ENCODE measurements at places on chromosomes 13 and 19.
A peak's percentile ranks its signal among the peaks of the same experiment; 100 is the strongest.

DNA sequence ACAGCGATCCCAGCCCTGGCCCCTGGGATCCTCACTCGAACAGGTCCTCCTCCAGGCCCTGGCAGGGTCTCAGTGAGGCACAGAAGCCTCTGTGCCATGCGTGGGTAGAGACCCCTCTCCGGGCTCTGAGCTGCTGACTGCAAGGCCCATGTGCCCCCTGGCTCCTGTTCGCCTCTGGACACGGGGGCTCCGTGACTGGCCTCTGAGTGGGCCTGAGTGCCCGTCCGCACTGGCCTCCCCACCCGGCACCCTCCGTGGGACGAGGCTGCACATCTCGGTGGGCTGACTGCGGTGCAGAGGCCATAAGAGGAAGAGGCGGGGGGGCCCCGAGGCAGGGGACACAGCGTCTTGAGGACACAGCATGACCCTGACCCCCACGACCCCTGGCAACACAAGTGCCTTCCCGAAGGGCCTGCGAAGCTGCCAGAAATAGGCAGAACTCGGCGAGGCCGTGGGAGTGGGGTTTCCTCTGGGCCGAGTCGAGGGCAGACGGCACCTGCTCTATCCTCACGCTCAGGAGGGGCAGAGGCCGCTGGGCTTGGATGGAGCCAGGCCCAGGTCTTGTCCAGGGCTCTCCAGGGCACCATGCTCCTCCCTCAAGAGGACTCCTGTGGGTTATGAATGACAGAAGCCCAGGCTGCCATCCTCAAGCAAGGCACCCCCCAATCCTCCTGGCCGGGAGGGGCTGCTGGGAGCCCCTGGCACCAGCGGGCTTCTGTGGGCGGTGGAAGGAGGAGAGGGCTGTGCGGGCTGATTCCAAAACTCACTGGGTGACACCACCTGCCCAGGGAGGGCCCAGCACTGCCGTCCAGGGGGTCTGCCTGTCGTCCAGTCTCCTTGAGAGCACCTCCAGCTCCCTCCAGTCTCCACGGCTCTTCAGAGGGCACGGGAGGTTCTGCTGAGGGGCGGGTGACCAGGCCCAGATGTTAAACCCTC lies 52.6 kb downstream of the RASA3 start:
- DNase-seq: no peak

DNA sequence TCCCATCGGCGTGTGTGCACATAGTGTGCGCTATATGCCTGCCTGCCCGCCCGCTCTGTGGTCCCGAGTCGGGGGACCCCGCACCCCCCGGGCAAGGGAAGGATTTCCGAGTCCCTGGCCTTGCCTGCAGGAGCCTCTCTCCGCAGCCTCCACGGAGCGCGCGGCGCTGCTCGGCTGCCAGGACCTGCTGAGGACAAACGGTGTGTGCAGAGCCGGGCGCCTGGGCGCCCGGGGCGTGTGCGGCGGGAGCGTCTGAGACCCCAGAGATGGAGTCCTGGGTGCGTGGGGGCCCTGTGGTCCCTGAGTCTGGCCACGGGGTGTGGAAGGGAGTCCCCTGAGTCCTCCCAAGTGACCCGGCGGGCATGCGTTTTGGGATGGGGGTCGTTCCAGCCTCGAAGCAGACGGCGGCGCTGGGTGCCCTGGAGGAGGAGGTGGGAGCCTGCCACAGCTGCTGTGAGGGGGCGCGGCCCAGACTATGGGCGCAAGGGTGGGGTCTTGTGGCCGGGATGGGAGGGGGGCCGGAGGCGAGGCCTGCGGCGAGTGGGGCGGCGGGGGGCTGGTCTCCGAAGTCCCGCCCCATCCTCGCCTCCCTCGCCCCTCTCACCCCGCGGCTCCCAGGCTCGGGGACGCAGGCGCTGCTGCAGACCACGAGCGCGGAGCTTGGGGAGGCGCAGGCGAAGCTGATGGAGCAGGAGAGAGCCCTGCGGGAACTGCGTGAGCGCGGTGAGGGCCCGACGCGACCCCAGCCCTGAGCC lies 25.3 kb downstream of the CLEC4M start:
- DNase-seq: peak; percentile 8

DNA sequence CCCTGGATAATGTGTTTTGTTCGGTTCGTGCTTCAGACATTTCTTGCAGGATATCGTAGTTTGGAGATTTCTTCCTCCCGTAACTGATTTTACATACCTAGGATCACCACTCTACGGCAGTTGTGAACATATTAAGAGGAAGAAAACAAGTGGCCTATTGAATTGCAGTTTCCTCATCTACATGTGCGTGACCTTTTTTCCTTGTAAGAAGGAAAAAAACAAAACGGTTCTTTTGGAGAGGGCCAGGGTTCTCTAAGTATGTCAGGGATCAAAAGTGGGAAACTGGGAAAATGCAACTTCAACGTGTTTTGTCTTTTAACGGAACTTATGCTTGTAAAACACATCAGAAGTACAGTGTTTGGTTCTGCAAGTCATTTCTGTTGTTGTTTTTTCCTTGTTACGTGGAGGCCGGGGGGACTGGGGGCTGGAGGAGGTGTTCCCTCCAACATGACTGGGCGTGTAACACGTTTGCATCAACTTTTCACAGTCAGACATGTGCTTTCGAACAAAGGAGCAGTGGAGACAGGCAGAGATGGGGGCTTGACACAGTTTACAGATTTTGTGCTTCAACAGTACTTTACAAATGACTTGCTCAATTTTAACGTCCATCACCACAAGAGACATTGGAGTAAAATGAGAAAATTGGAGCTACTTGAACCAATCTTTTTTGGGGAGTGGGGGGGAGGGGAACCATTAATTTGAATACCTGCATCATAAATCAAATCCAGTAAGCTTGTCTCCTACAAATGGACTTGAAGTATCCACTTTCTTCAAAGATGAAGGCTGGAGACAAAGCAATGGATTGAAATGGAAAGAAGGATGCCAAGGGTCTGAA lies 3.8 kb downstream of the ZC3H4 start:
- DNase-seq: peak; percentile 63

GRCh38 chr19:44746616-44746945 lies 1.9 kb upstream of the BCL3 start:
- DNase-seq: no peak

GRCh38 chr13:95643936-95644598 lies 439 bp downstream of the DZIP1 start:
- DNase-seq: no peak
